H9 (cell line): ENCODE measurements at places on chromosomes 6 and 20. TPM values are rescaled to one million over a fixed set of nuclear protein-coding genes. Genes with fewer than 3 reads are reported as not detected.

Gene MARCKS
- total RNA-seq, result 164 and 165 TPM in 2 replicates

Gene CRISP2
- not detected in 2 replicates for total RNA-seq

DNA sequence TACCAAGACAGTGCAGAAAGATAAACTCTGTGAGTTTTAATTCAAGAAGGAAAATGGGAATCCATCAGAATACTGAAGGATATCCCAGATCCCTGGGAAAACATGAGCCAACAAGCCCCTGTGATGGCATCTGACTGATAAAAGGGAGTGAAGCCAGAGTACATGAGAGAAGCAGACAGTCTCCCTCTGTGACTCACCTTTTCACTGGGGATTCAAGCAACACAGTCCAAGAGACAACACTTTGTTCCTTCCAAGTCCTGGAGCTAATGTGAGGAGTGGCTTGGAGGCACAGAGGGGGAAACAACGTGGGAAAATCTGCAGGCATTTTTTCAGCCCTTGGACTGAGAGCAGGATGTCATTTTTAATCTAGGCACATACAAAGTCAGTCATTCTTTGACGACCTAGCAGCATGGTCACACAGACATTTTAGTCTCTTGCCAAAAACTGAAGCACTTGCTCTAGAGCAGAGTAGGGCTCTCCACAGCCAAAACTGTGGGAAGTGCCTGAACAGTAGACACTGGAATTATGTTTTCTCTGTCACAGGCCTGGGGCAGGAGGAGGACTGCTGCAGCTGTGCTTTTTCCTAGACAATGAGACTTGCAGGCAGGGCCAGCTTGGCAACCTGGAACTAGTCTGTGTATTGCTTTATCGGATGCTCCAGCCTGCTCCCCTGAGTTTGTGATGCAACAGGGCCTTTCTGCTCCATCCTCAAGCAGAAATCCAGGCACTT, 465.0 kb upstream of the GJE1 start:
- DNase-seq, result no peak

DNA sequence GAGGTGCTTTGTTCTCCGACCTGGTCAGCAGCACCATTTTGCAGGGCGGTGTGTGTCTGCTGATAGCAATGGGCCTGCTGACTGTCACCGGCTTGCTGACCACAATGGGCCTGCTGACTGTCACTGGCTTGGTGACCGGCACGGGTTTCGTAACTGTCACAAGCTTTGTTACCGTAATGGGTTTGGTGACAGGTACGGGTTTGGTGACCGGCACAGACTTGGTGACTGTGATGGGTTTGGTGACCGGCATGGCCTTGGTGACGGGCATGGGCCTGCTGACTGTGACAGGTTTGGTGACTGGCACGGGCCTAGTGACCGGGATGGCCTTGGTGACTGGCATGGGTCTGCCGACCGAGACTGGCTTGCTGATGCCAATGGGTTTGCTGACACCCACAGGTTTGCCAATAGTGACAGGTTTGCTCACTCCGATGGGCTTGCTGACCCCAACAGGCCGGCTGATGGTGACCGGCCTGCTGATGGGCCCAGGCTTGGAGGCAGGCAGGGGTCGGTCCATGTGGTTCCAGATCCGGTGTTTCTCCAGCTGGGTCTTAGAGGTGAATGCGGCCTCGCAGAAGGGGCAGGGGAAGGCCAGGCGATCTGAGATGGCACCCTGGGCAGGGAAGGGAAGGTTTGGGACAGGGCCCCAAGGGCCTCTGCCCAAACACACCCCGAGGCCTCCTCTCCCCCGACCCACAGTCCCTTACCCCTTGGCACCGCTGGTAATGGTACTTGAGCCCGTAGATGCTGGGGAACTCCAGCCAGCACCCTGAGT, 3.4 kb downstream of the ZNF512B start:
- DNase-seq, result no peak

- no peak for DNase-seq
Observed at GRCh38 chr20:47108994-47109393, 214.4 kb downstream of the EYA2 start.

GRCh38 chr6:135531954-135532490, 34.5 kb upstream of the AHI1 start:
- no peak for DNase-seq
